Upper lobe of left lung (tissue), 6 donors: ENCODE measurements at places on chromosomes 16 and 17. TPM values are rescaled to one million over a fixed set of nuclear protein-coding genes. Genes with fewer than 3 reads are reported as not detected.

DNA sequence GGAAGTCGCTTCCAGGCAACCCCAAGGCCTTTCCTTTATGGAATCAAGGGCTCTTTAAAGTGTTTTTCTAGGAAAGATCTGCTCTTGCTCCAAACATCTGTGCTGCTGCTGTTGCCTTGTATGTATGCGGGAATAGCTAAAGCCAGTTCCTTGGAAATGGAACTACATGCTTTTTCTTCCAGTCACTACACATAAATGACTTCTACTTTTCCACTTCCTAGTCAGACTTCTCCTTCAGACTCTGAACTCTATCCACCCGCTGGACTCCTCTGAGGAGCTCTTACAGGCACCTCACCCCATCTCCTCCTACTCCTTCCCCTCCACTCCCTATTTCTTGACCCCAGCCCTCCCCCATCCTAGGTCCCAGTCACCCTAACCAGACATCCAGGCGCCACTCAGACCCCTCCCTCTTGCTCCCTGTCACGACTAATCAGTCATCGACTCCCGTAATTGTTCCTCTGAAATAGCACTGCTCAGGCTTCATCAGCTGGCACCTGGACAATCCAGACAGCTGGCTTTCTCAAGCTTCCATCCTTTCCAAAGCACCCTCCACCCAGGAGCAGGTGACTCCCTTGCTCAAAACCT, 15.0 kb upstream of the PEMT start:
- H3K4me1 ChIP-seq, result peaks cover 18% of the 10 kb centered on the region
- H3K27ac ChIP-seq, result no peak overlapping the region
- no peak overlapping the region for H3K4me3 ChIP-seq
- no peaks in the 10 kb centered on the region for H3K36me3 ChIP-seq
- H3K27me3 ChIP-seq, result no peaks in the 10 kb centered on the region

GRCh38 chr16:65523283-65523944, 401.6 kb upstream of the CDH11 start:
- DNase-seq, result no peak
- H3K27me3 ChIP-seq, result no peaks in the 10 kb centered on the region

GRCh38 chr16:11498683-11499082, 88.0 kb downstream of the LITAF start:
- H3K4me3 ChIP-seq, result no peak overlapping the region
- peak overlapping the region; percentile 77 for H3K27ac ChIP-seq

Gene MPRIP
- 299 TPM for total RNA-seq

Gene CDRT15
- not detected for total RNA-seq

GRCh38 chr17:46943501-46944393, 20.8 kb downstream of the GOSR2 start:
- peak; percentile 58 for DNase-seq
- no peaks in the 10 kb centered on the region for H3K27me3 ChIP-seq

DNA sequence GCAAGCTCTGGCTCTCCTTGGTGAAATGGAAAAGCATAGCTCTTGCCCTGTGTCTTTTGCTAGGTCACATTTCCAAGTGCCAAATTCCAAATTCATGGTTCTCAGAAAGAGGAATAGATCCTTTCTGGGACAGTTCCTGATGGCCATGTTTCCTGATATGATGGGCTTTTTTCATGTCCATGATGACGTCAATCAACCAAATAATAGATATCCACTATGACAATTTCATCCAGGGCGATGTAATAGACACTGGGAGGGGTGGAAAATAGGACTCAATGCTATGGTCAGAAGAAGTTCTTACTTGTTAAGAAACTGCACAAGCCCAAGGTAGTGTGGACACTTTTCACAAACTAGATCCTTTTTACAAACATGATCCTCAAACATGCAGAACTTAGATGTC, 549 bp upstream of the KRT33A start:
- H3K4me1 ChIP-seq, result no peaks in the 10 kb centered on the region
- no peak overlapping the region for H3K4me3 ChIP-seq
- H3K27me3 ChIP-seq, result no peaks in the 10 kb centered on the region
- H3K36me3 ChIP-seq, result no peaks in the 10 kb centered on the region

GRCh38 chr17:3040882-3041281, 22.5 kb downstream of the OR1D5 start:
- no peak overlapping the region for H3K4me3 ChIP-seq
- no peaks in the 10 kb centered on the region for H3K27me3 ChIP-seq
- DNase-seq, result no peak

DNA sequence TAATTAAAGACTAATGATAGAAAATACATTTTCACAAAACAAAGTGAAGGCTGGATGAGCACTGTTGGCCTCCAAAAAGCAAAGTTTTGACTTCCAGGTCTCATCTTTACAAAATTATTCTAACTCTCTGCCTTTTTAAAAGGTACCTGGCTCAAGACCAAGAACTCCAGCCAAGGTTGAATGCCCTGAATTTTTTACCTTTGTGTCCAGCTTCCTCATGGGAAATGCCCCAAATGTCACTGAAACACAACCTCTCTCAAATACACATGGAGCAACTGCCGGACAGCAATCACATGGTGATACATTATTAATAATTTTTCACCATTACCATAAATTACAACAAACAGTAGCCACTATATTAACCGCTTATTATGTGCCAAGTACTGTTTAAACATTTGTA, 32.2 kb downstream of the ADAMTS18 start:
- no peak for DNase-seq
- H3K27me3 ChIP-seq, result no peaks in the 10 kb centered on the region
- no peaks in the 10 kb centered on the region for H3K4me1 ChIP-seq
- H3K4me3 ChIP-seq, result no peak overlapping the region
- H3K27ac ChIP-seq, result no peak overlapping the region
- no peaks in the 10 kb centered on the region for H3K36me3 ChIP-seq

Gene DPEP3
- total RNA-seq, result 0.20 TPM

DNA sequence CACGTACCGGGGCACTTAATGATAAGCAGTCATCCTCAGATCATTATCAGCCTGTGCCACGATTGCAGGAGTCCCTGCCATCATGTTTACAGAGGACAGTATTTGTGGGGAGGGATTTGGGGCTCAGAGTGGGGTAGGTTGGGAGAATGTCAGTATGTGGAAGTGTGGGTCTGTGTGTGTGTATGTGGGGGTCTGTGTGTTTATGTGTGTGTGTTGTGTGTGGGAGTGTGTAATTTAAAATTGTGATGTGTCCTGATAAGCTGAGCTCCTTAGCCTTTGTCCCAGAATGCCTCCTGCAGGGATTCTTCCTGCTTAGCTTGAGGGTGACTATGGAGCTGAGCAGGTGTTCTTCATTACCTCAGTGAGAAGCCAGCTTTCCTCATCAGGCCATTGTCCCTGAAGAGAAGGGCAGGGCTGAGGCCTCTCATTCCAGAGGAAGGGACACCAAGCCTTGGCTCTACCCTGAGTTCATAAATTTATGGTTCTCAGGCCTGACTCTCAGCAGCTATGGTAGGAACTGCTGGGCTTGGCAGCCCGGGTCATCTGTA, 13.5 kb upstream of the EFCAB13 start:
- no peak overlapping the region for H3K27ac ChIP-seq
- no peaks in the 10 kb centered on the region for H3K27me3 ChIP-seq
- H3K4me3 ChIP-seq, result no peak overlapping the region

Gene OR3A3
- total RNA-seq, result not detected

- DNase-seq, result no peak
- peaks cover 15% of the 10 kb centered on the region for H3K4me1 ChIP-seq
- no peaks in the 10 kb centered on the region for H3K27me3 ChIP-seq
- no peak overlapping the region for H3K27ac ChIP-seq
- H3K36me3 ChIP-seq, result no peaks in the 10 kb centered on the region
These were observed 4.5 kb downstream of the SLC26A11 start for GRCh38 chr17:80224683-80225082.

DNA sequence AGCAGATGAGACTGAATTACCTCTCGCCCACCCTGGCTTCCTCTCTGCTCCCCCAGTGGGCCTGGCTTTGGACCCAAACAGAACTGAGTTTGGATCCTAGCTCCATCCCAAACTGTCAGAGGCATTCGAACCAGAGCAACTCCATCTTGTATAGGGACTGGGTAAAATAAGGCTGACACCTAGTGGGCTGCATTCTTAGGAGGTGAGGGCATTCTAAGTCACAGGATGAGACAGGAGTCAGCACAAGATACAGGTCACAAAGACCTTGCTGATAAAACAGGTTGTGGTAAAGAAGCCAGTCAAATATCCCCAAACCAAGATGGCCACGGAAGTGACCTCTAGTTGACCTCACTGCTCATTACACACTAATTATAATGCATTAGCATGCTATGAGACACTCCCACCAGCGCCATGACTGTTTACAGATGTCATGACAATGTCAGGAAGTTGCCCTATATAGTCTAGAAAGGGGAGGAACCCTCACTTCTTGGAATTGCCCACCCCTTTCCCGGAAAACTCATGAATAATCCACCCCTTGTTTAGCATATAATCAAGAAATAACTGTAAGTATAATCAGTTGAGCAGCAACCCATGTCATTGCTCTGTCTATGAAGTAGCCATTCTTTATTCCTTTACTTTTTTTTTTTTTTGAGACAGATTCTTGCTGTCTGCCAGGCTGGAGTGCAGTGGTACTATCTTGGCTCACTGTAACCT, 44.4 kb downstream of the LYRM1 start:
- H3K4me1 ChIP-seq, result no peaks in the 10 kb centered on the region
- H3K36me3 ChIP-seq, result no peaks in the 10 kb centered on the region
- no peak overlapping the region for H3K27ac ChIP-seq
- no peaks in the 10 kb centered on the region for H3K27me3 ChIP-seq
- H3K4me3 ChIP-seq, result no peak overlapping the region

DNA sequence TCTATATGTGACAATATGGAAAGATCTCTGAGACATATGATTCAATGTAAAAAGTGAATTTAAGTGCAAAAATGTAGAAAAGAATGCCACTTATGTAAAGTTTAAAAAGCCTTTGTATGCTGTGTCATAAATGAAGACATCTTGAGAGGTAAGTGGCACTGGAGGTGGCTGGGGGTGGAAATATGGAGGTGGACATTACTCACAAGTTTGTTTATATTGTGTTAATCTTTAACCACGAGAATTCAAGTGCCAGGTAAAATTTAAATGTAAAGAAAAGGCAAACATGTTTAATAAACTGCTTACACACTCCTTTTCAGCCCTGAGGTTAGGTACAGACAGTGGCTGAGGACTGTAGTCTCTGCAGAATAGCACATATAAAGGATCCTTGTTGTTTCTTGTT, 235.1 kb downstream of the ABCC12 start:
- no peak overlapping the region for H3K4me3 ChIP-seq
- no peak for DNase-seq
- no peak overlapping the region for H3K27ac ChIP-seq
- H3K4me1 ChIP-seq, result no peaks in the 10 kb centered on the region
- no peaks in the 10 kb centered on the region for H3K36me3 ChIP-seq

DNA sequence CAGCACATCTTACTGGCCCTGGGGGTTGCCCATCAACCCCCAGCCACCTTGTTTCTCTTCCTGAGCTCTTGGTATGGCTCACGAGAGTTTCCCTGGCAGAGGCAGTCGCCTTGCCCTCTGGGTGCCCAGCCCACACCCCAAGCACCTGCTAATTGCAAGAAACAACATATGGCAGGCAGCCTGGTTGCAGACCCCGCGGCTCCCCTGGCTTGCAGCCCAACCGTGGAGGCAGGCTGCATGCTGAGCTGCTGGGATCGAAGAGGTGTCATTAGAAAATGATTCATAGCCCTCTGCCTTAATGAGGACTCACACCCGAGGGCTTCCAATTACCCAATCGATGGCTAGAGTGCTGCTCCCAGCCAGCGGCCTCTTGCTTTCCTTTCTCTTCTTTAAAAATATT, 115.7 kb downstream of the TMEM114 start:
- no peaks in the 10 kb centered on the region for H3K36me3 ChIP-seq
- no peaks in the 10 kb centered on the region for H3K27me3 ChIP-seq
